T-helper 2 cell (primary cell): ENCODE measurements at places on chromosomes 4 and X.
A peak's percentile ranks its signal among the peaks of the same experiment; 100 is the strongest.

DNA sequence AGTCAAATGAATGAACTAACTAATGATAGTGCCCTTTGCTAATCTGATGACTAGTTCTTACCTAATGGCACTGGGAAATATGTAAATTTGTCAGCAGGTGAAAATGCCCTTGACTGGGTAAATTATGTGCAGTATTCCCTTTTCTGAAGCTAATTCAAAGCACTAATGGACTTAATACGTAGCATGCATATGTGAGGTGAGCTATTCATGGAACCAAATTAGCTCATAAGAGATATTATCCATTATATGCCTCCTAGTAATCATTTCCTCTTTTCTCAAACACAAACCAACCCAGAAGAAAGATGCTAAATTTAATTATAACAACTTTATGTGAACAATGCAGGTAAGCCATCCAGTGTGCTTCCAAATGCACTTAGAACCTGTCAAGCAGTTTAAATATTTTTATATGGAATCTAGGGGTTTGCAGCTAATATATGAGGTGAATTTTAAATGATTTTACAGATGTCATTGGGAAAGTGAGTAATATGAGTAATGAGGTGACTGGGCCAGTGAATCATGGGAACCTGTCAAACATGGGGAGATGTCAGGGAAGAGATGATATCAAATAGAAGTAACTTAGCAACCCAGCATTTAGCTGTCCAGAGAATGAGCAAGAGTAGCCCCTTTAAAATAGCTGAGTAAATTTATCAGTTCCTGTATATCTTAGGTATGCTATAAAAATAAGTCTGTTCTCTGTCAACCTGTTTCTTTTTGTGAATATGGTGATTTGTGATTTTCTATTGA is 315.0 kb downstream of the AFF2 start:
- DNase-seq = no peak

DNA sequence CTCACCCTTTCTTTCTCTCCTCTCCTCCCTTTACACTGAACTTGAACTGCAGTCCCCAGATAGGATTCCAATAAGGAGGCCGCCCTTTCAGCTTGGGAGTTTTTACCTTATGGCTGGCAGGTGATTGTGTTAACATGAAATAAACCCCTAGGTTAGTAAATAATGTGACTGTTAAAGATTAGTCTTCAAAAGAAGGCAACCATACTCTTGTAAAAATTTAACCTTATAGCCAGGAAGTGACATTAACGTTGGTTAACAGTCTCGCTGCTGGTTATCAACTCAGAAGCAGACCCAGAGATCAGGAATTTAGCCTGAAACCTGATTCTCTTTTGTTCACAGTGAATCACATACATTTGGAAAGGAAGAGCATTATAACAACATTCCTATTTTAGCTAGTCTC is 15.2 kb downstream of the FHDC1 start:
- no peak for DNase-seq

GRCh38 chr4:119894650-119895208 is 171.9 kb downstream of the MAD2L1 start:
- DNase-seq = no peak

DNA sequence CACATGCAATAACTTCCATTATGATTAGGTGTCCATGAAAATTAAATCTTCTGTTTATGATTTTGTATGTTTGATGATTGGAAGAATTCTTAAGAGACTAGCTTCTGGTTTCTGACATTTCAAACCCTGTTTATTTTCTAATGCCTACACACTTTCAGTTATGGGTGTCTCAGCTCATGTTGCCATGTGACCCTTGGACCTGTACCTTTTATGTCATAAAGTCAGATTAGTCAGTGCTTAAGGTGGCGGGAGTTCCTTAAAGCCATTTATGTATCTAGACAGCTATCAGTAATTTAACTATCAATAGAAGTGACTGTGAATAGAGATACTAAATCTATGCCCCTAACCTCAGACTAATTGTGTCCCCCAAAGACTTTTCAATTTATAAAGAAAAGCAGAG is 155.6 kb downstream of the GBA3 start:
- DNase-seq = no peak

GRCh38 chrX:38837389-38837788 is 36.1 kb downstream of the MID1IP1 start:
- DNase-seq = no peak

DNA sequence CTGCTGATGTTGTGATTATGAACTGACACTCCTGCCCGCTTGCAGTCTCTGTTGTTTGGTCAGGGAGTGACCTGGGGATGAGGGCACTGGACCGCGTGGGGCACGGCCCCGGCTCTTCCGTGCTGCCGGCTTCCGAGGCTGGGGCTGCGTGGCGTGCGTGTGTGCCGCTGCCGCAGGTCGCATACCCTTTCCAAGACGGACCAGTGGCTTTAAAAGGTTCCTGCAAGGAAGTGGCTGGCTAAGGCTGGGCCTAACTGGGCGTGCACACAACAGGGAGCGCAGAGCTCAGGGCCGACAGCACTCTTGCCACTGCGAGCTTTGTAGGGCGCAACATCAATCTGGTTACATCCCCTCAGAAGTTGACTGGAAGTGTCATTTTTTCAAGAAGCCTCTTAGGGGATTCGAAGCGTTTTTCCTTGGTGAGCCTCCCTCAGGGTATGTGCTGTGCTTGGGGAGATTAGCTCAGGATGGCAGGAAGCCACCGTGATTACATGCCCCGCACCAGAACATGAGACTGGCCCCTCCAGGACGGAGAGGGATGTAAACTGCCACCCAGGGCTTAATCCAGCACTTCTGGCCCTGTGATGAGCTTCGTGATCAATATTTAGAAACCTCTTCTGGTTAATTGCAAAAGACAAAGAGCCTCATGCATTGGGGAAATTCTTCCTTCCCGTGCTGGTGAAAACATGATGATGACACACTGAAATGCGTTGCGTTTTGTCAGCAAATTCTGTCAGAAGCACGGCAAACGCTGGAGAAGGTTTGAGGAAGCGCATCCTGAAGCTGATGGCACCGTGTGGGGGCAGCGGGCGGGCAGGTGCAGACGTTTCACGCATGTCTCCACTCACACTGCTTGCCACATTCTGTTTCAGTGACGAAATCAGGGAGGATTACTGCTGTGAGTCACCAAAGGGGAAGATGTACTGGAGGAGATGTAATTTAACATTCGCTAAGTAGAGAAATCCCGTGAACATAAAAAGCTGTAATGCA is 11.1 kb downstream of the MAEA start:
- no peak for DNase-seq

DNA sequence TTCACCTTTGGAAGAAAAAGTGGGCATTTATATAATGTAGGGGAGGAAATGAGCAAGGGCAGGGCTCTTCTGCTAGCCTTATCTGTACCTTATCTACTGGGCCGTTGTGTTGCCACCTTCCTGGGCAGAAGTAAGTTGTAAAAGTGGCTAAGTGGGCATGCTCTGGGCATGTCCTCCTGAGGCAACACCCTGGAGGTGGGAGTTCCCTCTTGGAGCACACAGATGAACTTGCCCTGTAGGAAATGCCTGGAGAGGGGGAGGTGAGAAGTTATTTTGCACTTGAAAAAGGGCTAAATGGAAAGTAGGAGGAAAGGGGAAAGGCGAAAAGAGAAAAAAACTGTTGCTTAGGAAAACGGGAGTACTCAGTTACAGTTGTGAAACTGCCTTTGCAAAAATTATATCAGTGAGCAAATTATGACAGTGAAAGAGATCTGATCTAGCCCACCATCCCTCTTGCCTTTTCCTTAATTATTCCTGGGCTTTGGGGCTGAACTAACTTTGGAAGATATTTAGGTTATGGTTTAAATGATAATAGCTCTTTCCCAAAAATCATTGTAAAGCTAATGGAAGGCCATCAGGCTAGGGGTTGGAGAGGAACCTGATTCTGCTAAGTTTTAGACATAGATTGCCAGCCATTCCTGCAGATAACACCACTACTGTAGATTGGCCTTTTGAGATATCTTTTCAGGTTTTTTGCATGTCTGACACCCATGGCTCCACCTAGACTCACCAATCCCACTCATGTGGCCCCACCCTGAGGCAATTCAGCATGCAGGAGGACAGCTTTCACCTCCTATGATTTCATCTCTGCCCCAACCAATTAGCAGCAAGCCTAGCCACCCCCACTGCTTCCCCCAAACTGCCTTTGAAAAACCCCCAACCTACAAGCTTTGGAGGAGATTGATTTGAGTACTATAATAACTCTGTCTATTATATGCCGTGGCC is 20.5 kb upstream of the ZNF81 start:
- DNase-seq = no peak

DNA sequence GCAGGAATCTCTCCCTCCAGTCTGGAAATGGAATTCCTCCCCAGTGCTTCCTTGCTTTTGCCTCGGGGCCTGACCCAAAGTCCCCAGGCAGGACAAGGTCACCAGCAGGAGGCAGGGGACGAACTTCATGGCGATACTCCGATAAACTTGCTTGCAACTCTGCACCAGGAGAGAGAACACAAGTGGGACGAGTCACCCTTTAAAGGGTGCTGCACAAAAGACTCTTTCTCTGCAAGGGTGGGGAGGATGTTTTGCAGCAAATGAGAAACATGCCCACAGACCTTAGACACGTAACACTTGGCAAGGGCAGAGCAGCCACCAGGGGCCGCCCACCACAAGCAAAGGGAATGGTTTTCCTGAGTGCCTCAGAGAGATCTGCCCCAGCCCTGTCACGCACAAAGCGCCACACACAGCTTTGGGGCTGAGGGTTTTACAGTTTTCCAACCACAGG is at the start of gene FGFBP2:
Gene FGFBP2, minus strand, starts transcription at position 175 of the 451 bp plus-strand sequence. Its CDS starts 46 bp downstream, at position 129.
- DNase-seq = no peak

- DNase-seq = no peak
Measured at GRCh38 chr4:108029731-108030130, 40.0 kb downstream of the HADH start.

GRCh38 chr4:52014903-52015302 is 5.3 kb downstream of the LRRC66 start:
- no peak for DNase-seq

DNA sequence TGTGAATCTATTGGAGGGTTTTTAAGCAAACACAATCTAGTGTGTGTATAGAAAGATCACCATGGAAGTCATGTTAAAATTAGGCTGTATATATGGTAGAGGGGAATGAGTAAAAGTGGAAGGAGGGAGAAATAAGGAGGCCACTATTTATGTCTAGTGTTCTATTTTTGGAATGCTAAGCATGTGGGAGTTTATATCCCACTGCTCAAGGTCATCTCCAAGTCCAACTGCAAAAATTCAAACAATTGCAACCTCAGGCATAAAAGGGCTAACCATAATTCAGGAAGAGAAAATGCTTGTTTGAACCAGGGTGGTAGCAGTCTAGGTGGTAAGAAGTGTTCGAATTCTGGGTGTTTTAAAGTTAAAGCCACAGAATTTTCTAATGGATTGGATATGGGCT is 39.2 kb downstream of the SERPINA7 start:
- DNase-seq = no peak

- DNase-seq = no peak
Measured at GRCh38 chr4:52891743-52892142, 29.6 kb downstream of the RASL11B start.

GRCh38 chr4:55367084-55367722 is 21.2 kb downstream of the SRD5A3 start:
- DNase-seq = no peak

DNA sequence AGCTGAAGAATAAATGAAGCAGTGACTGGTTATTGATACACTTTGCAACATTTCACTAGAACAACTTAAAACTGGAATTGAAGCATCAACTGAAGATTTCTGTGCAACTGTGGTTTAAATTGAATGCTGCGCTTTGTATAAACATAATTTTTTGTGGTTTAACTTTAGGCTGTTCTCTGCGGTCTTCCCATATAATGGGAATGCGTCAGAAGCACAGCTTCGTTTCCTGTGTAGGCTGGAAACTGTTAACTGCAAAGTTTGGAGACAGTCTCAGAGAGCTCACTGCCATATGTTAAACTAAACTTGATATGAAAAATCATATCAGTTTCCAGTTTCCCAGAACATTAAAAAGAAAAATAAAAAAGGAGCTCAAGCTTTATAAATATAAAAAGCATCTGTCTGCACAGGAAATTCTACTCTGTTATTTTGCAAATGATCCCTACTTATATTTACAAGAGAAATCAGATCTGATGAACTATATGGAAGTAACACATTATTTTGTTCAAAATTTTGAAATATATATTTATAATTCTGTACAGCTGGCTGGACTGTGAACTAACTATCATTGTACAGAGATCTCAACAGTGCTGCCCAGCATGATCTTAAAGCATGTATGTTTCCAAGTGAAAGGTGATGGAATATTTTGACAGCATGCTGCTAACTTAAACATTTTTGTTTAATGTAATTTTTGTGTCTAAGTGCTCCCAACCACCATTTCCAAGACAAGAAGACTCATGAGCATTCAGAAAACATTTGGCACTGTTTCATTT is 139.9 kb downstream of the NDST3 start:
- DNase-seq = peak; percentile 87

- no peak for DNase-seq
Measured at GRCh38 chrX:44017676-44018075, 44.5 kb upstream of the NDP start.

- DNase-seq = no peak
Measured at GRCh38 chr4:8473198-8473919, 32.8 kb downstream of the TRMT44 start.

- no peak for DNase-seq
Measured at GRCh38 chr4:166165829-166166420, 292.9 kb downstream of the TLL1 start.

DNA sequence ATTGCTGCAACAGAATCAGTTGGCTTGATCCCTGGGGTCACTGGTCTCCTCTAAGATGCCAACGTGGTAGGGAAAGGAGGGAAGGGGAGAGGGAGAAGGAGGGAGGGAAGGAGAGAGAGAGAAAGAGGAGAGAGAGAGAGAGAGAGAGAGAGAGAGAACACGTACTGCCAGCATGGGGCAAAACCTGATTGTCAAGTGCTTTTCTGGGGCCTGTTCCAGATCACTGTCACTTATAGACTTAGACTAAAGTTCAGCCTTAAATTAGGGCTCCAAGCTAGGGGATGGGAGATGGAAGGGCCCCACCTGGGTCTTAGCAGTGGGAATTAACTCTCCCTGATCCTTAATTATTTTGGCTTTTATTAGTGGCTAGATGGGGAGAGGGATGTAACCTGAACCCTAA is 12.9 kb downstream of the SHROOM4 start:
- DNase-seq = no peak

GRCh38 chrX:17024886-17025285 is 78.4 kb downstream of the REPS2 start:
- DNase-seq = no peak

- no peak for DNase-seq
Measured at GRCh38 chrX:49844611-49845010, 15.5 kb downstream of the PAGE4 start.
